HuH-7.5 (cell line): ENCODE measurements at places on chromosomes 11 and 22.
A peak's percentile ranks its signal among the peaks of the same experiment; 100 is the strongest.

DNA sequence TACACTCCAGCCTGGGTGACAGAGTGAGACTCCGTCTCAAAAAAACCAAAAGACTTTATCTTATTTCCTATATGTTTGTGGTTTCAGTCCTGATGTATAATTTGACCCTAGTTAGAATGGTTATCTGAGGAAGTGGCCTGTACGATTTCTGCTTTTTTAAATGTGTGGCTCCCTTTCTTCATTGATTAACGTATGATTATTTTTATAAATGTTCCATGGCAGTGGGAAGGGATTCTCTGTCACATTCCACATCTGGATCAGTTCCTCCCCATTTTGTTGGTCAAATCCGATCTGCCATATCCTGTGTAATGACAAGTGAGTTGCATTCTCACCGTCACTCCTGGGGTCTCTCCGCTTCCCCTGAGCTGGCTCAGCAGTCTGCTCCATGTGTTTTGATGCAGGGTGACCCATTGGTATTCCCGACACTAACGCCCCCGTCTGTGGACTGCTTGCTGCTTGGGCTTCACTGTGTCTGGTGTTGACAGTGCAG, 20.3 kb downstream of the NEAT1 start:
- DNase-seq: no peak

- DNase-seq: no peak
Observed at GRCh38 chr11:31509051-31509428, 382 bp downstream of the IMMP1L start.

- no peak for DNase-seq
Observed at GRCh38 chr11:76307396-76307795, 73.5 kb downstream of the THAP12 start.

- DNase-seq: no peak
Observed at GRCh38 chr11:76064192-76064591, 142.1 kb downstream of the WNT11 start.

DNA sequence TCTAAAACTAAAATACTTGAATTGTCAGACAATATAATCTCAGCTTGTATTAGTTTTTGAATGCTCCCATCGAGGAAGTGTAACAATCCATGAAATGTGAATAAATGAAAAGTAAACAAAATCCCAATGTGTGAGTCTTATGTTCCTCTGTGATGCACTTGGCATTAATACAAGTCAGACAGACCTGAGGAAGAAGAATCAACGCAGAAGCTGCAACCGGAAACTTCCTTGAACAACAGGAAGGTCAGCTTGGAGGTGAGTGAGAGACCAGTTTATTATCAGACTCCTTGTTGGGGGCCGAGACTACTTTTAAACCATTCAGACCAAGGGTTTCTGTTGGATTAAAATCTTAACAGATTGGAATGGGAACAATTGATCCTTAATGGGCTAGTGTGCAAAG, 24.2 kb downstream of the NUP50 start:
- no peak for DNase-seq

DNA sequence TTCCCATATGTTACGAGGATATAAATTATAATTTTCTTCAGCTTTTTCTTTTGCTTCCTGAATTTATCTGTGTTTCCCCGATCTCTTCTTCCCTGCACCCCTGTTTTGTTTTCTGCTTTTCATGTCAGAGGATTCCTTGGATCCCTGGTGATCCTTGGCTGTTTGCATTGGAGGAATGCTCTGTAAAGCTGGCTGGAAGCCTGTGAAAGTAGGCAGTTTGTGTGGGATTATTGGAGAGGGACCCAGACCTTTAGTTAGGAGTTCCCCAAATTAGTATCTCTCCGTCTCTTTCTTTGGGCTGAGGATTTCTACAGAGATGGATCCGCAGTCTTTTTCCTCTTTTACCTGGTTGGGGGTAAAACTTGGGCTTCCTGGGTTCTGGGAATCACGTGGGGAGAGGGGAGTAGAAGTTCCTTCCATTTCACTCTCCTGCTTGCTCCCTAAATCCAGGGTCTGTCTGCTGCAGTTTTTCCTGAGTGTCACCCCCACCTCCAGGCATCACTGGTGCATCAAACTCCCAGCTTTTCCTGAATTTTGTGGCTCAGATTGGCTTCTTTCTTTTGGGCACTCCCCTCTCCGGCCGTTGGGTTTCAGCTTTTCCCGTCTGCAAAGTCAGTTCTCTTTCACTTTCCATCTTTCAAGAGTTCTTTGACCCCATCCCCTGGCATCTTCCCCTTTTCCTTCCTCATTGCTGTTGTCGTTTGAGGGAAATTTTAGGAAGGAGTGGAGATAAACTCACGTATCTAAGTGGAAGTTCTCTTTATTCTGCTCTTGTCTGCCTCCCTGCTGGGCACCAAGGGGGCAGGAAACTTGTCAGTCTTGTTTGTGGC, 79.1 kb upstream of the ALX4 start:
- DNase-seq: no peak

GRCh38 chr11:72576661-72577060, 97.6 kb downstream of the PDE2A start:
- DNase-seq: no peak

GRCh38 chr22:42270510-42271190, at the start of gene TCF20:
Gene TCF20 (minus strand): TSS chr22:42270653. CDS start chr22:42215305, 55,348 bp downstream.
- DNase-seq: peak; percentile 95

- no peak for DNase-seq
Observed at GRCh38 chr11:114076921-114077331, 17.4 kb downstream of the ZBTB16 start.

DNA sequence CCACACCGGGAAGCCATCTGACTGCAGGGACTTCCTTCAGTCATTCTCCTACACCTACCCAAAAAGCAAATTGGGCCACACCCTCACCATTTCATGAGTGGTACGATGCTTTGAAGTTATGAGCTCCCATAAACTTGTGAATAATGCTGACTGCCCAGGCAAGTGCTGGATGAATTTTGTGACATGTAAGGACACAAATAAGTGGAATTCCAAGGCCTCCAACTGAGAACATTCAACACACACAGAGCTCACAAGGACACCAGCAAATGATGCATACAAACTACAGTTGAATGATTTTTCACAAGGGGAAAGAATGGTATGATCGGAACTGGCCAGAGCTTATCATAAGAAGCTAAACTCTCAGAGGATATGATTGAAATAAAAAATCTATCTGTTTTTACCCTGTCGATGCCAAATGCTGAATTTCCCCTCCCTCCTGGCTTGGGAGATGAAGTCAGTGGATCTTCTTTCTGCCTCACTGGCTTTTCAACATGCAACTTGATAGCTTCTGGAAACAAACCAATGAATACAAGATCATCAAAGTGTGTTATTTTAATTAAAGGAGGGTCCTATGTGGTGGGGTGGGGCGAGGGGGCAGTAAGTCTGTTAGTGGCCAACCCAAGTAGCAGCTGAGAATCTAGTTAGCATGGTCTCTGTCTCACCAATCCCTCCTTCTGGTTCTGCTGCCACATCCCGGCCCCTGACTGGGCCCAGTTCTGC, 123.8 kb downstream of the WT1 start:
- DNase-seq: no peak

DNA sequence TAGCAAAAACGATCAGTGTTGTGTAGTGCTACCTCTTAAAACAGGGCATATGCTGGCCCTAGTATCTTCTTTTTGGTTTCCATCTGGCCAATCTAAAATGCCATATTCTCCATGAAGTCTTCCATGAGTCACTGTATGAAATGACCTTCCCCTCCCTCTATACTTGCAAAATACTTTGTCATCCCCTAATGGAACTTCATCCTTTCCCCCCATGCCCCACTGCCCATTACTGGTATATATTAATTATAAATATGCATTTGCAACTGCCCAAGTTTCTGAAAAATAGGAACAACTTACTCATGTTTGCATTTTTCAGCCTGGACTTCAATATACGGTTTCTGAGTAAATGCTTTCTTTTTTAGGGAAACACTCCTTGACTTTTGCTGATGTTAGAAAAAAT, 4.5 kb downstream of the APIP start:
- DNase-seq: no peak

- no peak for DNase-seq
Observed at GRCh38 chr11:126624506-126624905, 269.0 kb downstream of the ST3GAL4 start.

DNA sequence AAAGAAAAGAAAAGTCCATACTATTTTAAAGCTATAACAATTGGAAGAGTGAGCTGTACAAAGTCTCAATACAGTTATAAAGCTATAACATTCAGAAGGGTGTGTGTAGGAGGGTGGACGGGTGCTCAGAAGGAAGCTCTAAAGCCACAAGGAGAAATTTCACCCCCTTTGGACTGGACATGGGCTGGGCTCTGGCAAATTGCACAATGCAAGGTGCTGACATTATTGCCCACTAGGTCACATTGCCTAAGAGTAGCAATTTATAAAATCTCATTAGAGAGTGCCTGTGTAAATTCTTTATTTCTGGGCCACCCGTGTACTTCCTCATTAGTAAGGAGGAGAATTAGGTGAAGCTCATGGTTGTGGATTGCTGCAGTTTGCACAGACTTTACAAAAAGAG, 5.7 kb upstream of the APOBEC3A start:
- no peak for DNase-seq

DNA sequence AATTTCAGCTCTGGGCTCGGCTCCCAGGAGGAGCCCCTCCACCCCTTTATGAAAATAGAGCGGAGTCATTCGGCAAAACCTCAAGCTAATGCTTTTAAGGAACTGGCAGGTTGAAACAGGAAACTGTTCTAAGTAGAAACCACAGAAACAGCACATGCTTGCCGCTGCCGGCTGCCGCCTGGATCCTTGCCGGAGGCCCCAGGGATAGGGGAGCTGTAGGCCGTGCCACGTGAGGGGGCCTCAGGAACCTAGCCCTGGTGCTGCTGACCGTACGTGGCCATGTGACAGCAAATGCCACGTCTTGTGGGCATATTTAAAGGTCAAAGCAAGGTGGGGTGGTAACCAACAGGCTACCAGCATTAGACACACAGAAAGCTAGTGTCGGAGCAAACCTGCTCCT, 77.9 kb upstream of the TIMP3 start:
- no peak for DNase-seq

DNA sequence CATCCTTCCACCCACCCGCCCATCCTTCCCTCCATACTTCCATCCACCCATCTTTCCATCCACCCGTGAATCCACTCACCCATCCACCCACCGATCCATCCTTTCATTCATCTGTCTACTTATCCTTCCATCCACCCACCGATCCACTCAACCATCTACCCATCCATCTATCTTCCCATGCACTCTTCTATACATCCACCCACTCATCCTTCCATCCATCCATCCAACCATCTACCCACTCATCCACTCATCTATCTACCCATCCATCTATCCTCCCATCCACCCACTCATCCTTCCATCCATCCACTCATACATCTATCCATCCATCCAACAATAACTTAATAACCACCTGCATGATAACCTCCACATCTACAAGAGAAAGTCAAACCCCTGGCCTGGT, 47.3 kb downstream of the WNT7B start:
- no peak for DNase-seq

DNA sequence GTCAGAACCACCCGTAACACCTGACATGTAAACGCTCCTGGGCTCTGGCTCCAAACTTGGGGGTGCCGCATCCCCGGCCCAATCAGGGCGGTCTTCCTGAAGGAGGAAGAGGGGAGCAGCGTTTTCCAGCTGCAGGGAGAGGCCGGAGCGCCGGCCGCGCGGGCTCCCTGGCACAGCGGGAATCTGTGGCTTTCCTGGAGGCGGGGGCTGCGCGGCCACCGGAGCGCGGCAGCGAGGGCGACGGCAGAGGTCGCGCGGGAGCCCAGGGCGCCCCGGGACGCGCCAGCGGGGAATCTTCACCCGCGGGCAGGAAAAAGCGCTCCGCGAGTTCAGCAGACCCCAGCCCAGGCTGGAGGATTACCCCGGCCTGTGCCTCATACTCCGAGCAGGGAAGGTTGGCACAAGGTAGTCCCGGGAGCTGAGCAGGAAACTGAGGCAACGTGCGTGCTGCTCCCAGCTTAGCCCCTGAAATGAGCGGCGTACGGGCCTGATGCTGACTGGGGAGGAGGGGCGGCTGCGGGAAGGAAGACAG, 600 bp upstream of the ESAM start:
- DNase-seq: peak; percentile 9

DNA sequence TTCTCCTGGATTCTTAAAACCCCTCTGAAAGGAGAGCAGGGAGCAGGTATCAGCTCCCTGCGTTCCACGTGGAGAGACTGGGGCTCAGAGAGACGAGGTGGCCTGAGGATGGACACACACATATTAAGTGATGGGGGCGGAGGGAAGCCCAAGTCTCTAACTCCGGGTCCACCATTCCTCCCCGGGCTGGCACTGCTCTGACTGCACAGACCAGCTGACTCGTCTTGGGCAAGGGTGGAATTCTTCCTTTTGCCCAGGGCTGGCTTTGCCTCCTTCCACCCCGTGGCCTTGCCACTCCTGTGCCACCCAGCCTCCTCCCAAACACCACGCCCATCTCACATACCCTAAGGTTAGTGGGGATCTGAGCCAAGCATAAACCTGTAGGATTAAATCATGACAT, 65.0 kb downstream of the BUD13 start:
- DNase-seq: no peak

DNA sequence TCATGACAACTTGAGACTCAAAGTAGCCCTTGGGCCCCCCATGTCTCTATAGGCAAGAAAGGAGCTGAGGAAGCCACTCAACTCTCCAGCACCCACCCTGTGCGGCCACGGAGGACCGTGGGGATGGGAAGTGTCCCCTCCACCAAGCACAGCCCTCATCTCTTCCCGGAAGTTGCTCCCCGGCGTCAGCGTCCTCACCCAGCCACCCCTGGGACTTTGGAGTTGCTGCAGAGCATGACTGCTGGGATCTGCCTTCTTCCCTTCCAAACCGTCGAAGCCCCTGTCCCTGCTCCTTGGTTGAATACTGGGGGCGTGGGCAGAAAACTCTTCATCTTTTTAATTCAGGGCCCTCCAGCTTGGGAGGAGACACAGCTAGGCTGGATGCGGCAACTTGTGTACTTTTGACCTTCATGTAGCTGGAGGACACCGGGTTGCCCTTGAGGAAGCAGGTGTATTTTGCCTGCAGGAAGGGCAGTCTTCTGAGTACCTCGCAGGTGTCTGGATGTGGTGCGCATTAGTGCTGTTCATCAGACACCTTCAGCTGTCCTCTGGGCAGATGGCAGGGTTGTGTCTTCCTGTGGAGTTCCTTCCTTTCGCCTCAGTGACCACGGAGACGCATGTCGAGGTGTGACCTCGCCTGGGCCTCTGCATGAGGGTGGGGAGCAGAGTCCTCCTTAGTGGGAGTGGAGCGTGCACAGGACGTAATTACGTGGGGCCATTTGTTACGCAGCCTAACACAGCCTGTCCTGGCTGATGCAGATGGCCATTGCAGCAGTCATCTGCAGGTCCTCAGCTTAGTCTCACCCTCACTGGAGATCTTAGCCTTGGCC, 12.2 kb upstream of the IFITM3 start:
- DNase-seq: no peak

GRCh38 chr11:130815956-130816355, 100.3 kb downstream of the SNX19 start:
- DNase-seq: no peak

DNA sequence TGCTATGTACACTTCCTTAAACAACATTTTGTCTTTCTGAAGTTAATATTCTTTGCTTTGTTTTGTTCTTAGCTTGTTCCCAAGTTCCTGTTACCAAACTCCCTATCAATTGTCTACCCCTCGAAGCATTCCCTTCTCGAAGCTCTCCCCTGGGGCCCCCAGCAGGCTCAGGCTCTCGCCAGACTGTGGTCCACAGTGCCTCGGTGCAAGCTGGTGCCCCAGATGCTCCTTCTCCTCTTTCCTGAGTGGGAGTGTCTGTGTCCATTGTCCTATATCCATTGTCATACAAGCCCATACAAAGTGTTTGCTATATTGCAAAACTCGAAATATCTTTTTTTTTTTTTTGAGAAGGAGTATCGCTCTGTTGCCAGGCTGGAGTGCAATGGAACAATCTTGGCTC, 51.7 kb upstream of the RTL6 start:
- DNase-seq: no peak
